ENCODE measurements at places on chromosomes 1 and 21. TPM values are rescaled to one million over a fixed set of nuclear protein-coding genes. Genes with fewer than 3 reads are reported as not detected.

ZFP69B gene
- total RNA-seq: 2.3 TPM

FCMR gene
- total RNA-seq: 1.8 TPM

TRIM67 gene
- total RNA-seq: not detected

NCMAP gene
- total RNA-seq: not detected

POU3F1 gene
- not detected for total RNA-seq

CHI3L1 gene
- 23.8 TPM for total RNA-seq

S100A13 gene
- total RNA-seq: 173 TPM

OR2L13 gene
- not detected for total RNA-seq

RAB25 gene
- total RNA-seq: not detected

MIXL1 gene
- not detected for total RNA-seq

ENAH gene
- 65.0 TPM for total RNA-seq

MASP2 gene
- total RNA-seq: not detected

FNDC5 gene
- 0.16 TPM for total RNA-seq

UMODL1 gene
- total RNA-seq: not detected

ACTN2 gene
- 5.4 TPM for total RNA-seq

TP73 gene
- total RNA-seq: not detected

ST3GAL3 gene
- total RNA-seq: 16.2 TPM

OR2T11 gene
- total RNA-seq: not detected

FMO2 gene
- total RNA-seq: 58.6 TPM

PRDM16 gene
- total RNA-seq: 4.2 TPM

CRYZ gene
- 17.9 TPM for total RNA-seq

OR2L5 gene
- total RNA-seq: not detected

ELOVL1 gene
- total RNA-seq: 69.7 TPM

INKA2 gene
- total RNA-seq: 28.8 TPM

SPRR2G gene
- total RNA-seq: not detected

PTCH2 gene
- total RNA-seq: 0.18 TPM

SPATA46 gene
- not detected for total RNA-seq

CFHR3 gene
- total RNA-seq: not detected

ARTN gene
- not detected for total RNA-seq

PIK3R3 gene
- 1.8 TPM for total RNA-seq

ALX3 gene
- not detected for total RNA-seq

CENPF gene
- 10.8 TPM for total RNA-seq

BTBD8 gene
- 3.2 TPM for total RNA-seq

ACAP3 gene
- 39.4 TPM for total RNA-seq

C1QA gene
- not detected for total RNA-seq

EFNA3 gene
- total RNA-seq: 2.8 TPM

DCST1 gene
- total RNA-seq: not detected

S100A2 gene
- 0.16 TPM for total RNA-seq

PLEKHN1 gene
- total RNA-seq: not detected

ADAM30 gene
- not detected for total RNA-seq

ELOA gene
- 36.3 TPM for total RNA-seq

EPHX1 gene
- total RNA-seq: 125 TPM

BSND gene
- total RNA-seq: not detected

OTUD3 gene
- total RNA-seq: 1.1 TPM

MCOLN2 gene
- total RNA-seq: 1.8 TPM

SLC1A7 gene
- 0.97 TPM for total RNA-seq

SPATA17 gene
- 0.18 TPM for total RNA-seq

RIMKLA gene
- not detected for total RNA-seq

CCDC28B gene
- total RNA-seq: 9.4 TPM

ST6GALNAC5 gene
- not detected for total RNA-seq

DENND2C gene
- 1.9 TPM for total RNA-seq

ETNK2 gene
- 6.7 TPM for total RNA-seq
